ENCODE measurements at places on chromosomes 12 and 14.

DNA sequence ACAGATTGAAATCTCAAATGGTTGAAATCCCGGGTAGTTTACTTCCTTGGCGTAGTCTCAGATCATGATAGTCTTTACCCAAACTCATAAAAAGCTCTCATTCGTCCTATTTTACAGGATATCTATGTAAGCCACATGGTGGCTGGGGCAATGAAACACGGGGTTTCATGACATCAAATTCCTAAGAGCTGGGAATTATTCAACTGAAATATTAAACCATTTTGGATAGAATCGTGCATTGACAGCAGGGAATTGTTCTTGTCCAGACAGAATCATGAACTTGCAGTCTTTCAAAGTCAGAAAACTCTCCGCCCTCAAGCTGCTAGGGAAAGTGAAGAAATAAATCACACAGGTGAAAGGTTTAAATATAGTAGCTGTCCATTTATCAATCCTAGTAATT is 33.2 kb upstream of the PRKAB1 start:
- no peak for DNase-seq

- no peak for DNase-seq
Observed at GRCh38 chr12:8987163-8987562, 2.2 kb upstream of the KLRG1 start.

- no peak for DNase-seq
Observed at GRCh38 chr12:114412307-114412706, 6.4 kb upstream of the TBX5 start.

GRCh38 chr12:5348057-5348456 is 83.9 kb upstream of the NTF3 start:
- DNase-seq, result no peak

- DNase-seq, result no peak
Observed at GRCh38 chr12:109553483-109553882, 19.8 kb downstream of the MMAB start.

- DNase-seq, result no peak
Observed at GRCh38 chr14:36768638-36769337, 107.1 kb downstream of the PAX9 start.

DNA sequence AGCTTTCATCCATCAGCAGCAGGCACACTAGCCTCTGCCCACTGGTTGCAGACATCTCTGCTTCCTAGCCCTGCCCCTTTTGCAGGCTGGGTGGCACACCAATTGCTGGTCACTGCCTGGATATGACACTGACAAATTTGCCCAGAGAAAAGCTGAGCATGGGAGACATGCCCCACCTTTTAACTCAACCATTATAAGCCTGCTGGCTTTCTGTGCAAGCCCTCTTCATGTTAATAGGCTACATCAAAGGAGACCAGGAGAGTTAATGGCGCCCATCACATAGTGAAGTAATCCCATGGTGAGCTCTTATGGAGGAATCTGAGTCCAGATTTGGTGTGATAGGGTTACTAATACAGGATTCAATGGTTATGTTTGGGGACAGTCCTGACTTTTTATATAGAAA is 139.2 kb downstream of the KICS2 start:
- no peak for DNase-seq

DNA sequence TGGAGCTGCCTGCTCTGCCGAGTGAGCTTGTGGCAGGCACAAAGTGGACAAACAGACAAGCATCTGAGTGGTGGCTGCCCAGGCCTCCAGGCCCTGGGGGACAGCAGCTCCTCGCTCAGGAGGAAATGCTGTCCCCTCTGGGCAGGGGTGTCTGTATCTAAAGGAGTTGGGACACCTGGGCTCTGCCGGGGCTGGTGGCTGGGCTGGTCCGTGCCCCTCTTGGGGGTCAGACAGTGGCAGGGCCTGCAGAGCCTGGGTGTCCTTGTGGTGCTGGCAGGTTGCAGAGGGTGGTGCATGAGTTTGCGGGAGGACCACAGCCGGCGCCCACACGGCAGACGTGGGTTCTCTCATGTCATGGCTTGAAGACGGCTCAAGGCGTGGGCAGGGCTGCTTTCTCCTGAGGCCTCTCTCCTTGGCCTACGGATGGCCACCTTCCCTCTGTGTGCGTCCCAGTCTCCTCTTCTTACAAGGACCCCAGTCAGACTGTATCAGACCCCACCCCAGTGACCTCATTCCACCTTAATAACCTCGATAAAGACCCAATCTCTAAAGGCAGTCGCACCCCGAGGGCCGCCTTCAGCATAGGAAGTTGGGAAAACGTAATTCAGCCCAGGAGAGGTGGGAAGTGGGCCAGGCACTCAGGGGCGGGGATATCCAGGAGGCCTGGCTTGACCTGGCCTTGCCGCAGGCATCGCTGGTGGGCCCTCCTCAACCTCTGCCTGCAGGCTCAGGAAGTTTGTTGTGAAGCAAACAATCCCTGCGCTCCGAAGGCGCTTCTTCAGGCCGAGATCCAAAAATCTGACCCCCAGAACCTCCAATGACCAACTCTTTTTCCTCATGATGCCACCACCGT is 110.0 kb downstream of the KIF26A start:
- DNase-seq, result no peak

DNA sequence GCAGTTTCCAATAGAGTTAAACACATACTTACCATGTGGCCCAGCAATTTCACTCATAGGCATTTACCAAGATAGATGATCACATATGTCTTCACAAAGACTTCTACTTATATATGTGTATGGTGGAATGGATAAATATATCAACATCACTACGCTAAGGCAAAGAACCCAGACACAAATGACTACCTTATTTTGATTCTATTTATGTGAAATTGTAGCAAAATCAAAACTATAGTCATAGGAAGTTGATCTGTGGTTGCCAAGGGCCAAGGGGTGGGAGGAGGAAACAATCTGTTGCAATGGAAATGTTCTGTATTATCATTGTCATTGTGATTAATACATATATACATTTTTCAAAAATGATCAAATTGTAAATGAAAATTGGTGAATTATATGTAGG is 47.7 kb upstream of the ANP32D start:
- no peak for DNase-seq

- DNase-seq, result no peak
Observed at GRCh38 chr12:98224584-98225221, 290.7 kb upstream of the TMPO start.

DNA sequence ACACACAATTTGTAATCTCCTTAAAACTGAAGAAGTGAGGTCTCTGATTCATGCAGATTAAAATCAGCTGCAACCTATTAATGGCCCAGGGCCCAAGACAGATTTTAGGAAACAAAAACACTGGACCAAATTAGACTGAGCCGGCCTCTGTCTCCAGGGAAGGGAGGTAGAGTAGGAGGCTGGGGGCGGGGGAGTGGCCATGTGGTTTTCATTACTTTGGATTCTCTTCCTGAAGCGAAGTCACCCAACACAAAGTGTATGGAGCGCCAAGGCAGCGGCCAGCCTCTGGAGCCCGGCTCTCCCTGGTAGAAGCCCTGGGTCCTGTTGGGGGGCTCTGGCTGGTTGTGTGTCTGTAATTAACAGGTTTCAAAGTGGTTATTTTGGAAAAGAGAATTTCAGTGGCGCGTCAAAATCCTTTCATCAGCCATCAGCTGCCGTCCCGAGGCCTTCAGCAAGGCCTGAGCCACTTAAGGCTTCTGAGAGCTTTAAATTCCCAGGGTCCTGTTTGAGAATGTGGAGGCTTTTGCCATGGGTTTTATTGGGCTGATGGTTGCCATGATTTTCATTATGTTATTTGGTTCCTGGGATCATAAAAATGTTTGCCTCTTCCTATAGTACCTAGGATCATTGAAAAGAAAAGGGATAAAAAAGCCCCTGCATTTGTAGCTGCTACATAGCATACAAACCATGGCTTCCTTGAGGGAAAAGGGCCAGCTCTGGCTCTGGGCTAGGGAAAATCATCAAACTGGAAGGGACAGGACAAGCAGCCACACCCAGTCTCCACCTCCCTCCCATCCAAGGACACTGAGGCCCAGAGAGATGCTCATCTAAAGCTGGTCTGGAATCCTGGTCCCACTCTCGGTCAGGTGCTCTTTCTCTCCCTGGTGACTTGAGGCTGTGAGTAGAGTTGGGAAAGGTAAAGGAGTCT is 282.4 kb downstream of the ZFP36L1 start:
- no peak for DNase-seq

- no peak for DNase-seq
Observed at GRCh38 chr14:54209511-54210250, 187.1 kb upstream of the CDKN3 start.

DNA sequence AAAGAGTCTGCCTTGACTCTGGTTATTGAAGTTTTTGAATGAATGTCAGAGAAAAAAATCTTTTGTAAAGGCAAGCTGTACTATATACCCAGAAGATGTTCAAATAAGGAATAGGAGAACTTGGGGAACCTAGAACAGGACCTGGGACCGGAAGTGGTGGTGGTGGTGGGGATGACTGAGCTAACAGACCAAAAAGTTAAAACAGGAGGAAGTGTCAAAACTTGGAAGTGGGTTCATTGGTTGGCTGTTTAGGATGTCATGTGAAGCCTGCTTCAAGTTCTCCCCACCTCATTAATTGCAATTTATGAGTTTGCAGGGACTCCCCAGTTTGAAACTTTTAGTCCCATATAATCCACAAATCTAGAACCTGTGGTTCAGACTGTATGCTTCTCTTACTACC is 26.2 kb downstream of the PLXNC1 start:
- DNase-seq, result no peak

DNA sequence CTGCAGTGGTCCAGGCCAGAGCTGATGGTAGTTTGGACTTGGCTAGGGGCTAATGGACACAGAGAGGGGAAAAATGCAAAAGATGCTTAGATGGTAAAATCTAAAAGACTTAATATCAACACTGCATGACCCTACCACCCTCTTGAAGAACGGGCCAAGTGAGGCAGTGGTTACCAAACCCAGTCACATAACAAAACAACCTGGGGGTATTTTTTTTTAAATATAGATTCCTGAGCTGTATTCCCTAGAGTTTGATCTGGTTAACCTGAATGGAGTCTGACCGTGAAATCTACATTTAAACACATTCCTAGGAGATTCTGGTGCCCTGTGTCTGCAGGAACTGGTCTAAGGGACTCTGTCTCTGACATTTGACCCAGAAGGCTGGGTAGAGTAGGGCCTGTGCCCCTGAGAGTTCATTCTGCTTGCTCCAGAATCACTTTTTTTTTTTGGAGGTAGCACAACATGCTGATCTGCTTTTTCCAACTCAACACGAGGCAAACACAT is 15.7 kb downstream of the ABHD4 start:
- no peak for DNase-seq

DNA sequence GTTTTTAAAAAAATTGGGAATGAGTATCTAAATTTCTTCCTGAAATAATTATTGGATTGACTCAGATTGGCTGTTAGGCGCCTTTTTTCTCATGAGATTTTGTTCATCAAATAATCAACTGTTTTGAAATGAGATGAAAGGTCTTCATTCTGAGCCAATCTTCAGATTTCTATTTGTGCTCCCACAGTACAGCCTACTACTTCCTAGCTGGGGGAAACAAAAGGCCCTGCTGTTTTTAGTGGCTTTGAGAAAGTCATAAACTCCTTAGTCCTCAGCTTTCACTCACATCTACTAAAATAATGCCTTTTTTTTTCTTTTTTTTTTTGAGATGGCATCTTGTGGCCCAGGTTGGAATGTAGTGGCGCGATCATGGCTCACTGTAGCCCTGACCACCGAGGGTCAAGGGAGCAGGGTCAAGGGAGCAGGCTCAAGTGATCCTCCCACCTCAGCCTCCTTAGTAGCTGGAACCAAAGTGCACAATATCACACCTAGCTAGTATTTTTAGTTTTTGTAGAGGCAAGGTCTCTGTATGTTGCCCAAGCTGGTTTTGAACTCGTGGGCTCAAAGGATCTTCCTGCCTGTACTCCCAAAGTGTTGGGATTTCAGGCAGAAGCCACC is 15.2 kb downstream of the NACA start:
- DNase-seq, result no peak

DNA sequence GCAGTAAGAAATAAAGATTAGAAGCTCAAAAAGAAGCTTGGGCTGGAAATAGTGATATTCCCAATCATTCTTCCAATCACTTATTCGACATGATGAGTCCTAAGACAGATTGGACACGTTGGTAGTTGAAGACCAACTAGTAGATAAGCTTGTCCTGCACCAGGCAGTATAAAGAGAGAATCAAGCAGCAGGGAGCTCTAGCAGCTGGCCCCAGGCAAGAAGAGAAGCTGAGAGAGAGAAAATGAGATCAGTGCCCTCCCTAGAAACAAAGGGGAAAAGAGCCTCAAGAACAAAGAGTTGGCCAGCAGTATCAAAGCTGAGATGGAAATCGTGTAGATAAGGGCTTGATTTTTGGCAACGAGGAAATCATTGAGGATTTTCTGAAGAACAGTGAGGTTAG is 20.6 kb downstream of the RASSF8 start:
- no peak for DNase-seq

DNA sequence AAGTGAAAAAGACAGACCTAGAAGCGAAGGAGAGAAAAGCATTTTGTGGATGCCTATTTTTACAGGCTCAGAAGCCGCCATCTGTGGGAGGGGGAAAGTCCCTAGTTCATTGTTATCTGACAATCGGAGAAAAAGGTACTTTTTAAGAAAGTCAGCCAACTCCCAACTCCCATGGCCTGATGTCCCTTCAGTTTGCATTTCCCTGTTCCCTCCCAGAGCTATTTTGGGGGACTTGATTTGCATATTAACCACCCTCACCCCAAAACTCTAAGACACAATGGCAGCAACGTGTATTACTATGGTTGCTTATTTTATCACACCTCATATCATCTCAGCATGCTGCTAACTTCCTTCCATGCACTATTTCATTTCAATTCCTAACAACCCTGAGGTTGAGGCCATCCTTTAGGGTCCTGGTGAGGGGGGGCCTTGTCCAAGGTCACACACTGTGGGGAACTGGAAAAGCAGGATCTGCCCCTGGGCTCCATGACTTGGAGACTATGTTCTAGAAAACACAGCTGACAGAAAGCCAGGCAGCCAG is 18.7 kb downstream of the HVCN1 start:
- DNase-seq, result no peak

DNA sequence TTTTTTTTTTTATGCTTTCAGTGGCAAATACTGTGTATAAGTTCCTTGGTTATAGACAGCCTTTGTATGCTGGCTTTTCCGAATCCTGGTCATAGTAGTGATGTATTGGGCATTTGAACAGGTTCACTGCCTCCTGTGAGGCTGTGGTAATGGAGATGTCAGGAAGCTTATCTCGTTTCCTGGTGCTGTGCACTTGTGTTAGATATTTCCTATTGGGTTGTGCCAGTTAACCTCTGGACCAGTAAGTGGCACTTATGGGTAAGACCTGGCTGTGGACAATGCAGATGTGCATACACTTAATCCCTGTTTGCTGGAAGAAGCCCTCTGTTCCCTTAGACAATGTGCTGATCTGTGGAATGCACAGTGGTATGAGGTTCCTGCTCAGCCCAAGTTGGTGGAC is 135.4 kb upstream of the KITLG start:
- peak; percentile 8 for DNase-seq

DNA sequence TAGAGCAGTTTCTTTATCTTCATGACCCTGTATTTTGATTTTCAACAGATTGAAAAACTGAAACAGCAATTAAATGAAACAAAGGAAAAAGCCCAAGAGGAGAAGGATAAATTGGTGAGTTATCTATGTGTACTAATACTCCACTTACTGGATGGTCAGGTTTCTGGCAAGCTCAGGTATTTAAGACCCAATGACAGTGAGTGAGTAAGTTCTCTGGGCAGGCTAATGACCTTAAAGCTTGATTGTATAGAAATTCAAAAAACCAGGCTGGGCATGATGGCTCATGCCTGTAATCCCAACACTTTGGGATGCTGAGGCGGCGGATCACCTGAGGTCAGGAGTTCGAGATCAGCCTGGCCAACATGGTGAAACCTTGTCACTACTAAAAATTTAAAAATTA is 10.0 kb downstream of the BBOF1 start:
- no peak for DNase-seq

- no peak for DNase-seq
Observed at GRCh38 chr12:57554897-57555296, 5.1 kb downstream of the KIF5A start.
